Activated CD4-positive, alpha-beta T cell treated with anti-CD3 and anti-CD28 coated beads for 4 hours (primary cell): ENCODE measurements at places on chromosomes 2 and 18.

GRCh38 chr2:54666634-54667265, 56.7 kb upstream of the EML6 start:
- no peak for DNase-seq

GRCh38 chr2:64221935-64222334, 77.7 kb upstream of the PELI1 start:
- DNase-seq: no peak

GRCh38 chr2:234818937-234819336, 132.9 kb upstream of the SH3BP4 start:
- no peak for DNase-seq

DNA sequence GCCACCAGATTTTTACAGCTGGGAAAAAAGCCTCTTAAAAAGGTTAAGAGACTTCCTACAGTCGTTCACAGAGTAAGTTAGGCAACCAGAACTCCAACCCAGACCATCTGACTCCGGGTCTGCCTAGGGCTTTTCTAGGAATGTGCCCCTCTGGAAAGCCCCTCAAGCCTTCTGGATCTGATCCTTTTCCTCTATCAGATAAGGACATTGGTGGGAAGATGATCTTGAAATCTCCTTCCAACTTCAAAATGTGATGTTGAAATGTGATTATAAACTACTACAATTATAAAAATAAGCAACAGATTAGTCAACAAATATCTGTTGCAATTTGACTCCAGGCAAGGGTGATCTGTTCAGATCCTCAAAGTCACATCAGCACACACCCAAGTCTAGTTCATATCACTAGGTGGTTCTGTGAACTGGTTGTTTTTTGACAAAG, 270.4 kb downstream of the ARHGAP15 start:
- no peak for DNase-seq

- DNase-seq: no peak
These were observed 284.7 kb downstream of the LRRTM1 start for GRCh38 chr2:80019571-80020460.

DNA sequence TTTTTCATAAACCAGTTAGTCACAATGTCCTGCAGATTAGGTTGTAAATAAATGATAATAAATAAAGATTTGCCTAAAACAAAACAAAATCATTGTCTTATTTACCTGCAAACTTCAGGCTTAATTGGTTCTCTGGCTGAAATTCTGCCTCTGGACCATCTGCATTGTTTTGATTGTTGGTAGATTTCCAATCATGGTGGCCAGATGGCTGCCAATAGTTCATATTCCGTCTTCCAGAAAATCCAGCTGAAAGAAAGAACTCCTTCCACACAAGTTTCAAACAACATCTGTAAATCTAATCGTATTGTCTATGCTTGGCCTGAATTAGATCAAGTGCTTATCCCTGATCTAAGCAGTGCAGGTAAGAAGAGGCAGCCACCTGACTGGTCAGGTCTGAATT, 771.1 kb upstream of the ZEB2 start:
- no peak for DNase-seq
